ENCODE measurements at places on chromosomes 13 and 19.

GRCh38 chr19:12647490-12648071 lies 19.0 kb downstream of the MAN2B1 start:
- H3K27me3 ChIP-seq: no peaks in the 10 kb centered on the region
- H3K27ac ChIP-seq: peak overlapping the region; percentile 46
- H3K4me1 ChIP-seq: peaks cover 13% of the 10 kb centered on the region
- peak; percentile 92 for DNase-seq
- no peak overlapping the region for H3K4me3 ChIP-seq

DNA sequence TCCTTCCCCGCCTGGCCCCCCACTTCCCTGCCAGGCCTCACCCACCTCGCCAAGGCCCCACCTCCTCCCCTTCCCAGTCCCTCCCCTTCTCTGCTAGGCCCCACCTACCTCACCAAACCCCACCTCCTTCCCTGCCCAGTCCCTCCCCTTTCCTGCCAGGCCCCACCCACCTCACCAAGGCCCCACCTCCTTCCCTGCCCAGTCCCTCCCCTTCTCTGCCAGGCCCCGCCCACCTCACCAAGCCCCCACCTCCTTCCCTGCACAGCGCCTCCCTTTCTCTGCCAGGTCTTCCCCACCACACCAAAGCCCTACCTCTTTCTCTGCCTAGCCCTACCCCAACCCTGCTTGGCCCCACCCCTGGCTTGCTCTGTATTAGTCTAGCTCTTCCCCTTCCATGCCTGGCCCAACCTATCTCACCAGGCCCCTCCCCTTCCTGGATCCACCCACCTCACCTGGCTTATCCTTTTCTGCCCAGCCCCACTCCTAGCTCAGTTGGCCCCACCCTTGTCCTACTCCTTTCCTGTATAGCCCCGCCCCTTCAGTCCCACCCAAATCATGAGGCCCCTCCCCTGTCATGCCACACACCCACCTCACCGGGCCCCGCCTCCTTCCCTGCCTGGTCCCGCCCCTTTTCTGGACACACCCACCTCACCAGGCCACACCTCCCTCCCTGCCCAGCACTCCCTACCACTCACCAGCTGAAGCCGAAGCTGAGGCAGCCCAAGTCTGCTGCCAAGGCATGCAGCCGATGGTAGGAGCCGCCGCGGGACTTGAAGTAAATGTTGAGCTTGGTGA lies 16.2 kb downstream of the CERS1 start:
- H3K27me3 ChIP-seq: no peaks in the 10 kb centered on the region
- H3K36me3 ChIP-seq: no peaks in the 10 kb centered on the region
- no peak for DNase-seq
- H3K4me1 ChIP-seq: no peaks in the 10 kb centered on the region

DNA sequence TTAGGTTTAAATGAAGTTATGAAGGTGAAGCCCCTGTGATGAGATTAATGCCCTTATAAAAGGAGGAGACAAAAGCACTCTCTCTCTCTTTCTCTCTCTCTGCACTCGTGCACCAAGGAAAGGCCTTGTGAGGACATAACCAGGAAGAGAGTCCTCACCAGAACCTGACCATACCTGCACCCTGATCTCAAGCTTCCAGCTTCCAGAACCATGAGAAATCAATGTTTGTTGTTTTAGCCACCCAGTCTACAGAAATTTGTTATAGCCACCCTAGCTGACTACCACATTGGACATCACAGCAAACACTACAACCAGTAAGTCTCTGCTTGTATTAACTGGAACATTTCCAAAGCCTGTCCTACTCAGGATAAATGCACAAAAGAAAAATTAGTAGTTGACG lies 34.7 kb upstream of the WDFY2 start:
- no peaks in the 10 kb centered on the region for H3K36me3 ChIP-seq
- H3K27me3 ChIP-seq: no peaks in the 10 kb centered on the region
- no peak overlapping the region for H3K4me3 ChIP-seq
- DNase-seq: no peak

DNA sequence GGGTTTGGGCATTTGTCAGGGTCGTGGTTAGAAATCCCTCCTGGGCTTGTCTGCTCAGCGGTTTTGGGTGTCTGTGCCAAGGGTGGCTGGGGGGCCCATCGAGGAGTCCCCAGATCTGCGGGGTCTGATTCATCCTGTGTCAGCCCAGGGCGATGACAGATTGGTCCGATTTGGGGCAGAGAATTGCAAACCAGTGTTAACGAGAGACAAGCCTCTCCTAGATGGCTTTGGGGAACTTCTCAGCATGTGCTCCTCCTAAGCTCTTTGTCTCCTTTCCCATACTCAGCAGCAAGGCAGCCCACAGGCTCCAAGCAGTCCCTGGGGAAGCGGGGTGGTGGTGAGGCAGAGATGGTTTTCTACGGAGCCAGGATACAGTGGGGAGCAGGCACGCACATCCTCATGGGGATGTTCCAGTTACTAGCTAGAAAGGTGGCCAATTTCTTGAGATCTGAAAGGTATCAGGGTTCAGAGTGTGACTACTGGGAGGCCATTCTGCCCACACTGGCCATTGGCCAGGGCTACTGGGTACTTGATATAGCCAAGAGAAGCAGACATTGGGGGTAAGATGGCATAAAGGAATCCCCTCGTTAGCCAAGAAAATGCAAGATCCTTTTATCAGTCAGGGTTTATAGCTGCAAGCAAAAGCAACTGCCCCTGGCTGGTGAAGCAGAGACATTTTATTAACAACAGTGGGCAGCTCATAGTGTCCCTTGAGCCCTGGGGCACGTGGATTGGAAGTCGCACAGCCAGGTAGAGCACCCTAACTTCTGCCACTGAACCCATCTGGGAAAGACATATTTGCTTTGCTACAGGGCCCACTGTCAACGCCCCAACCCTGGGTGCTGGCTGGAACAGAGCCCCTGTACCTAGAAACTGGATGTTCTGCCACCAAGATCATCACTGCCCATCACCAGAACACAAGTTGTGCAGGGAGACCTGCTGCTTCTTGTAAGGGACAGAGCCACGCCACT lies 63.6 kb downstream of the RGCC start:
- no peaks in the 10 kb centered on the region for H3K4me1 ChIP-seq
- no peak for DNase-seq
- no peaks in the 10 kb centered on the region for H3K36me3 ChIP-seq
- no peak overlapping the region for H3K4me3 ChIP-seq
- no peak overlapping the region for H3K27ac ChIP-seq

GRCh38 chr19:14222886-14223285 lies 16.9 kb upstream of the ADGRL1 start:
- H3K27me3 ChIP-seq: no peaks in the 10 kb centered on the region
- no peak for DNase-seq
- no peaks in the 10 kb centered on the region for H3K36me3 ChIP-seq
- no peaks in the 10 kb centered on the region for H3K4me1 ChIP-seq
- no peak overlapping the region for H3K27ac ChIP-seq
- no peak overlapping the region for H3K4me3 ChIP-seq

DNA sequence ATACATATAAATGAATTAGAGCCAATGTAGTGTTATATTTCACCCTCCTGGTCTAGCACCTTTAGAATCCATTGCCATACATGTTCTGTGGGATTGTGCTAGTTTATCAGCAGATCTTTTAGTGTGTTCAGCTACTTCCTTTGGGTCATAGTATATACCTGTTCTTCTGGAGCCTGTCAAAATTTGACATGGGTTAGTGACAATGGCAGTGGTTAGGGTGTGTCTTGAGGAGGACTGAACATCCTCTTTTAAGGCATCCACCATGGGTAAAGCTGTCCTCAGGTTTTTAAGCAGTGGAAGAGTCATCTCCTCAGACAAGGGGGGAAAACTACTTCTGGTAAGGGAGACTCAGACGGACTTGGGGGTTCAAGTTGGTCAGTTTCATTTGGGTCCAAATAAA lies 29.4 kb downstream of the DNAJC3 start:
- H3K36me3 ChIP-seq: no peaks in the 10 kb centered on the region
- no peaks in the 10 kb centered on the region for H3K27me3 ChIP-seq
- H3K4me3 ChIP-seq: no peak overlapping the region
- no peak overlapping the region for H3K27ac ChIP-seq
- peaks cover 19% of the 10 kb centered on the region for H3K4me1 ChIP-seq

- DNase-seq: no peak
- H3K4me3 ChIP-seq: no peak overlapping the region
- H3K4me1 ChIP-seq: no peaks in the 10 kb centered on the region
- no peaks in the 10 kb centered on the region for H3K36me3 ChIP-seq
Measured at GRCh38 chr13:107992542-107992941, 222.8 kb downstream of the LIG4 start.

- H3K36me3 ChIP-seq: no peaks in the 10 kb centered on the region
- H3K4me3 ChIP-seq: no peak overlapping the region
- H3K4me1 ChIP-seq: no peaks in the 10 kb centered on the region
- H3K27me3 ChIP-seq: no peaks in the 10 kb centered on the region
Measured at GRCh38 chr13:83085186-83085900, 796.9 kb downstream of the SLITRK1 start.

Data from adrenal gland (tissue), 19 donors.